ENCODE measurements at places on chromosomes 1 and 21.
A peak's percentile ranks its signal among the peaks of the same experiment; 100 is the strongest.

DNA sequence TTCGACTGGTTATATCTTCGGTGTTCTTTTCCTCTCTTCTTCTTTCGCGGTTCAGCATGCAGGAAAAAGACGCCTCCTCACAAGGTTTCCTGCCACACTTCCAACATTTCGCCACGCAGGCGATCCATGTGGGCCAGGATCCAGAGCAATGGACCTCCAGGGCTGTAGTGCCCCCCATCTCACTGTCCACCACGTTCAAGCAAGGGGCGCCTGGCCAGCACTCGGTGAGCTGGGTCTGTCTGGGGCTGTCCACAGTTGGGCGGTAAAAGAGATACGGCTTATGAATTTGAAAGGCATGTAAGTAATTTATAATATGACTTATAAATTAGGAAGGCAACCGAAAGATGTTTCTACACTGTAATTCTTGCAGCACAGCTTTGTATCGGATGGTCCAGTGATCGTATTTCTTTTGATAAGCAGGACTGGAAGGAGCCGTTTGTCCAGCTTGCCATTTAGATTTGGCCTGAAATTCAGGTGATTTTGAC, 334 bp downstream of the CTH start:
- DNase-seq = no peak

- DNase-seq = no peak
Observed at GRCh38 chr1:213564215-213564659, 423.5 kb upstream of the PROX1 start.

DNA sequence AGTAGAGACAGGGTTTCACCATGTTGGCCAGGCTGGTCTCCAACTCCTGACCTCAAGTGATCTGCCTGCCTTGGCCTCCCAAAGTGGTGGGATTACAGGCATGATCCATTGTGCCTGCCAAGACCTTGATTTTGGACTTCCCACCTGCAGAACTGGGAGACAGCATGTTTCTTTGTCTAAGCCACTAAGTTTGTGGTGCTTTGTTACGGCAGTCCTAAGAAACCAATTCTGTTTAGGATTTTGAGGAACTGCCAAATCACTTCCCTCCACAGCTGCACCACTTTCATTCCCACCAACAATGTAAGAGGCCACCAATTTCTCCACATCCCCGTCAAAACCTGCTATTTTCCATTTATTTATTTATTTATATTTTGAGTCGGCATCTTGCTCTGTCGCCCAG, 46.1 kb downstream of the CHAF1B start:
- DNase-seq = no peak

GRCh38 chr1:28411656-28412055, 42.1 kb downstream of the PHACTR4 start:
- no peak for DNase-seq

DNA sequence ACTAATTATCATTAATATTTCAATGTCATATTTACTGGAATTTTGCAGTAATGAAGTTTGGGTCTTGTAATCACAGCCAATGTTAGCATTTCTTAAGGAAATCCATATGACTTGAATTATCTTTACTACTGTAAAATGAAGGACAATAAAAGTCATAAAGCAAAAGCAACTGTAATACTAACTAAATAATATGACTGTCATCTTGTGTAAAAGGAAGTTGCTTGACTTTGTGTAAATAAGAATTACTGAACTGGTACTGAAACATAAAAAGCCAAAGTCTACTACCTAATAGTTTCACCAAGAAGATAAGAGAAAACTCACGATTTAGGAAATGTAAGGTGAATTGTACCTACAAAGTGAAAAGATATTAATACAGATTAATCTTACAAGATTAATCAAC, 57.5 kb downstream of the ATP6V1G3 start:
- DNase-seq = no peak

DNA sequence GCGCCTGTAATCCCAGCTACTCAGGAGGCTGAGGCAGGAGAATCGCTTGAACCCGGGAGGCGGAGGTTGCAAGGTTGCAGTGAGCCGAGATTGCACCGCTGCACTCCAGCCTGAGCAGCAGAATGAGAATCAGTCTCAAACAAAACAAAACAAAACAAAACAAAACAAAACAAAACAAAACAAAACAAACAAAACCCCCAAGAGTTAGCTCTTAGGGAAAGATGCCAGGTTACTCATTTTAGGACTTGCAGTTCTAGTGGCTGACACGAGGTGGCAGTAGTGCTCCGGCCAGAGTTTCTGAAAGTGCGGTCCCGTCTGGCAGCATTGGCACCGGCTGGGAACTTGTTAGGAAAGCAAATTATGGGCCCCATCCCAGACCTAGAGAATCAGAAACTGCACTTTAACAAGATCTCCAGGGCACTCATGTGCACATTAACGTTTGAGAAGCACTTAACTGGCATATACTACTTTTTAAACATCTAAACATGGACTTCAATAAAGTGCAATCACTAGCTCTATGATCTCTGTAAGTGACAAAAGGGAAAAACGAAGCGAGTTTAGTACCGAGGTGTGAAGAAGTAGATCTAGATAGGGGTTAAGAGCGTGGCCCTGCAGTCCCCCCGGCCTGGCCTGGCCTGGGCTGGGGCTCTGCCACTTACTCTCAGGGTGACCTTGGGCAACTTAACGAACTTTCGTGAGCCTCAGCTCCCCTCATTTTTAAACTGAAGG, 41.9 kb upstream of the TNFRSF1B start:
- peak; percentile 80 for DNase-seq

Data from uterus (tissue), 4 donors.